ENCODE measurements at places on chromosomes 5 and 9.

DNA sequence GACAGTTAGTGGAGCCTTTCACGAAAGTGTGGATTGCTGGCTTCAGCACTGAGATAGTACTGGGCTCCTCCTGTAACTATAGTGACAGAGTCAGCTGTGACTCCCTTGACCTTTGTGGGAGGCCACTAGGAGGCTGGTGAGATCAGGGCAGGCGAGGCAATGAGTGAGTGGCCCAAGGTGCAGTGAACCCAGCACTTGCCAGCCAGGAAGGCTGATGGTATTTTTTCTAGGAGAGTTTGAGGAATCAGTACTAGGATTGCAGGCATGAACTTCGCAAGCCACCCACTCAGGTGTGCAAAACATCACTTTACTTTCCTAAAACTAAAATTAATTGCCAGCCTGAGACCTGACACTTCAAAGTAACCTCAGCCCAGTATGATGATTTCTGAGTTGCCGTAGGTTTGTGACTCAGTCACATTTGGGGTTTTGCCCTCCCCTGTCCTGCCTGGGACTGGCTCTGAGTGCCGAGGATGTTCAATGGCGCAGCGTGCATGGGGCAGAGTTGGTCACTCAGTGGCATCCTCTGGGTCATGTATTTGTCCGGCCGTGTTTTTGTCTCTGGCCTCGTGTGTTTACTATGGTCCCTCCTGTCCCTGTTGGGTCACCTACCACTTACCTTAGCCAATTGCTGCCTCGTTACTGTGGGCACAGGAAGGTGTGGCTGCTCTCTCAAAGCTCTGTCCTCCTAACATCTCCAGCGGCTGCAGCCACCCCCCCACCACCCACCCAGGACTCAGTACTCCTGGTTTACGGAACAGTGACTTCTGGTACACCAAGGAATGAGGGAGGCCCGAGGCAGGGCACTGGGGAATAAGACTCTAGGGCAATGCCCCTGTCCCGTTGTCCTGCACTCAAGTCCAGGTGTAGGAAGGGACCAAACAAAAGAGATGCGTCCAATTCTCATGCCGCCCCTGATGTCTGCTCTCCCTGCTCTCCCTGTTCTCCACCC lies 67.2 kb downstream of the IL31RA start:
- DNase-seq = no peak

GRCh38 chr5:665541-665955 lies 27.6 kb downstream of the TPPP start:
- no peak for DNase-seq

- DNase-seq = no peak
Measured at GRCh38 chr9:14318934-14319580, 5.1 kb upstream of the NFIB start.

GRCh38 chr5:144120661-144121180 lies 49.7 kb downstream of the YIPF5 start:
- no peak for DNase-seq

DNA sequence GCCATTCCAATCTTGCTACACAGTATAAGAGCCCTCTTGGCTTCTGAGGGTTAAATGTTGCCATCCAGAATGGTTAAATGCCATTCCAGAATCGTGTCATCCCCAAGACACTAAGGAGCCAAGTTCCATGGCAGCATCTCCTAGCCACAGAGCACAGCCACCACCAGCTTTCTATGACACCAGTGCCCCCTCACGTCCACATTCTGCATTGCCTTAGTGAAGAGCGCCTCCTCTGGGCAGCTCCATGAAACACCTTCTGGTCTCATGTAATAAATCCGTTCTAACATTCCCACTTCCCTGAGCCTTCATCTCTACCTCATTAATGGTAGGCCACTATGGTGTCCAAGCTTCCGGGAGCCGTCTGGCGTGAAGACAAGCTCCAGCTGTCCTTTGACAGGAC lies 12.4 kb downstream of the CBY3 start:
- no peak for DNase-seq

- DNase-seq = no peak
Measured at GRCh38 chr9:91253488-91253887, 108.2 kb downstream of the AUH start.

DNA sequence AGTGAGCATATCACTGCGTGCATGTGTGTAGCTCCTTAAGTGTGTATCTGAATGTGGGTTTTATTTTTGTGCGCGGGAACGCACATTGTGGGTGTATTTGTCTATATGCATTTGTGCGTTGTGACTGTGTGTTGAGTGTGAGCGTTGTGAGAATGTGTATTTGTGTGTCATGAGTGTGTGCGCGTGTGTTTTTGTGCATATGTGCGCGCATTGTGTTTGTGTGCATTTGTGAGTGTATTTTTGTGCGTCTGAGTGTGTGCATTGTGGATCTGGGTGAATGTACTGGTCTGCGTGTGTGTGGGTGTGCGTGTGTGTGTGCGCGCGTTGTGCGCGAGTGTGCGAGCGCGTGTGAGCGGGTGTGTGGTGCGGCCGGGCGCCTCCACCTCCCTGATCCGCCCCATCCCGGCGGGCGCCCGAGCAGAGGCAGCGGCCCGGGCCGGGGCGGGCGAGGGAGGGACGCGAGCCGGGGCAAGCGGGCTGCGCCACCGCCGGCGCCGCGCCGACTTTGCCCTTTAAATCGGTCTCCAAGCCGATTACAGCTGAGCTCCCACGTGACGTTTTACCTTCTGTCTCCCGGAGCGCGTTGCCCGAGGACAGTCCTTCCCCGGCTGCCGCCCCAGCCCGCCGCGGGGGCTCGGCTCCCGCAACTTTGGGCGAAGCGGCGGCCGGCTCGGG lies at the start of gene RASGRF2:
Gene RASGRF2, plus strand, starts transcription at position 596 of the 675 bp plus-strand sequence. CDS start 376 bp downstream, outside the sequence.
- DNase-seq = no peak

DNA sequence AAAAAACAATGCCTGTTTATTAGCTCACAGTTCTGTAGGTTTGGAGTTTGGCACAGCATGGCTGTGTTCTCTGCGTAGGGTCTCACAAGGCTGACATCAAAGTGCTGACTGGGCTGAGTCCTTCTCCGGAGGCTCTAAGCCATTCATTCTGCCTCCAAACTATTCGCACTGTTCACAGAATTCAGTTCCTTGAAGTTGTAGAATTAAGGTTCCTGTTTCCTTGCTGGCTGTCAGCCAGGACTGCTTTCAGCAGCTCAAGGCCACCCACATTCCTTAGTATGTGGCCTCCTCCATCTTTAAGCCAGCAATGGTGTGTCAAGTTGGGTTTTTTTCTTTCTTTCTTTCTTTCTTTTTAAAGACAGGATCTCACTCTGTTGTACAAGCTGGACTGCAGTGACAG lies 161.9 kb downstream of the CDH6 start:
- no peak for DNase-seq

GRCh38 chr5:142082182-142082781 lies 26.3 kb upstream of the NDFIP1 start:
- DNase-seq = no peak

DNA sequence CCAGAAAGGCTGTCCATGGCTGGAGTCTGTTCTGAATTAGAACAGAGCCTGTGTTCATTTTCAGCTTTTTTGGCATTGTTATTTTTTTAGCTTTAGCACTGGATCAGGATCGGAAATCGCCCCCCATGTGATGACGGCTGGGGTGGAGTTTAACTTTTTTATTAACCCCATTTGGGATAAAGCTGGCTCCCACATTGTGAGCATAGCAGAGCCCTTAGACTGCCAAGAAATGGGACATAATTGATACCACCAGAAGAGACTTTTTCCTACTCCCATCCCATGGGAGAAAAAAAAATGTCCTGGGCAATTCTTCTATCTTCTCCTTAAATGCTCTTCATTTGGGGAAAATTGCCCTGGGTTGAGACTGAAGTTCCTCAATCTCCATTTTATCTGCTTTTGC lies 52.4 kb downstream of the SLIT3 start:
- no peak for DNase-seq

- no peak for DNase-seq
Measured at GRCh38 chr5:17966640-17967402, 332.6 kb downstream of the TAF11L14 start.

DNA sequence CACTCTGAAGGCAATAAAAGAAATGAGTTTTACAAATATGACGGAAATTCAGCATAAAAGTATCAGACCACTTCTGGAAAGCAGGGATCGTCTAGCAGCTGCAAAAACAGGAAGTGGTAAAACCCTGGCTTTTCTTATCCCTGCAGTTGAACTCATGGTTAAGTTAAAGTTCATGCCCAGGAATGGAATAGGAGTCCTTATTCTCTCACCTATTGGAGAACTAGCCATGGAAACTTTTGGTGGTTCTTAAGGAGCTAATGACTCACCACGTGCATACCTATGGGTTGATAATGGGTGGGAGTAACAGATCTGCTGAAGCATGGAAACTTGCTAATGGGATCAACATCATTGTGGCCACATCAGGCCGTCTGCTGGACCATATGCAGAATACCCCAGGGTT lies 93.5 kb upstream of the RGMB start:
- DNase-seq = no peak

- DNase-seq = no peak
Measured at GRCh38 chr9:36258996-36259533, 817 bp upstream of the GNE start.

GRCh38 chr9:29060041-29060440 lies 1486.8 kb upstream of the C9orf72 start:
- DNase-seq = no peak

DNA sequence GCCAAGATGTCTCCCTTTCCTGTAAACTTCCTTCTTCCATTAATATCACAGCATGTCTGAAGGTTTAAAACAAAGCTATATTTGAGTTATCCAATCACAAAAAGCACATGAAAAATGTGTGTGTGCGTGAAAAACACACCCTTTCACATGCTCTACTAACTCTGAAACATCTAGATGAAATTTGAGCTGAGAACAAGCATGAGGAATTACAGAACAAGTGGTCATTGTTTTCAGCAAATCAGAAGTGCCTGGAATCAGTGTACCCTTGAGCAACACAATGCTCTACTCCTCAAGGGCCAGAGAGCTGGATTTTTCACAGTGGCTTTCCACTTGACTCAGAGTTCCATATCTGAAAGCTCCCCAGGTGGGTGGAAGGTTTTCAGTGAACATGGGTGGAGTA lies 255.9 kb downstream of the PSAT1 start:
- DNase-seq = no peak

GRCh38 chr5:170484459-170484831 lies 19.4 kb upstream of the KCNIP1 start:
- DNase-seq = no peak

- no peak for DNase-seq
Measured at GRCh38 chr5:39569857-39570256, 145.1 kb upstream of the DAB2 start.

DNA sequence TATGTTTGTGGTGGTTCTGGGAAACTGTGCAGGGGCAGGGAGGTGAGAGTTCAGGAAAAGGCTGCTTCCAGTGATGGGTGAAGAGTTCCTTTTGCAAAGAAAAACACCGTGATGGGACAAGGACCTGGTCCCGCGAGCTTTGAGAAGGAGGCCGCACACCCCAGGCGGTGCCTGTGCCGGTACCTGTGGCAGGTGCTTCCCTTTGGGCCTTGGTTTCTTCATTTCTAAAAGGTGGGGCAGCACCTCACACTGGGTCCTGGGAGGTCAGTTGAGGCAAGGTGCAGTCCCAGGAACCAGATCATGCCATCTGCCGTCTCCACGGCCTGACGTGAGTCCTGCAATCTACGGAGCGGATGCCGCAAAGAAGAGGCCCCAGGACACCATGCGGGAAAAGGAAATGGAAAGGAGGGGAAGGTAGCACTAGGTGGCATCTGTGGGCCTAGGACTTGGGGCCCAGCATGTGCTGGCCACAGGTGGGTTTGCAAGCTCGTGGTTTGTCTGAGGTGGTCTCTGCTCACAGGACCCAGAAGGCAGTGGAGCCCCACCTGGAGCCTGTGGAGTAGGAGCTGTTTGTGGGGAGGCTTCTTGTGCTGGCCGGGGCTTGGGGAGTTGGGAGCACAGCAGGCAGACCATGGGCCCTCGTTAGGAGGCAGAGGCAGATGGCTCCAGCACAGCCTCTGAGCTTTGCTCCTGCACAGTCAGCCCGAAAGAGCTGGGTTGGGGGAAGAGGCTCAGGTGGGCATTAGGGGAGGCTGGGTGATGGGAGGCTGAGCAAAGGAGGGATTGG lies 131.6 kb downstream of the CACNA1B start:
- DNase-seq = no peak

DNA sequence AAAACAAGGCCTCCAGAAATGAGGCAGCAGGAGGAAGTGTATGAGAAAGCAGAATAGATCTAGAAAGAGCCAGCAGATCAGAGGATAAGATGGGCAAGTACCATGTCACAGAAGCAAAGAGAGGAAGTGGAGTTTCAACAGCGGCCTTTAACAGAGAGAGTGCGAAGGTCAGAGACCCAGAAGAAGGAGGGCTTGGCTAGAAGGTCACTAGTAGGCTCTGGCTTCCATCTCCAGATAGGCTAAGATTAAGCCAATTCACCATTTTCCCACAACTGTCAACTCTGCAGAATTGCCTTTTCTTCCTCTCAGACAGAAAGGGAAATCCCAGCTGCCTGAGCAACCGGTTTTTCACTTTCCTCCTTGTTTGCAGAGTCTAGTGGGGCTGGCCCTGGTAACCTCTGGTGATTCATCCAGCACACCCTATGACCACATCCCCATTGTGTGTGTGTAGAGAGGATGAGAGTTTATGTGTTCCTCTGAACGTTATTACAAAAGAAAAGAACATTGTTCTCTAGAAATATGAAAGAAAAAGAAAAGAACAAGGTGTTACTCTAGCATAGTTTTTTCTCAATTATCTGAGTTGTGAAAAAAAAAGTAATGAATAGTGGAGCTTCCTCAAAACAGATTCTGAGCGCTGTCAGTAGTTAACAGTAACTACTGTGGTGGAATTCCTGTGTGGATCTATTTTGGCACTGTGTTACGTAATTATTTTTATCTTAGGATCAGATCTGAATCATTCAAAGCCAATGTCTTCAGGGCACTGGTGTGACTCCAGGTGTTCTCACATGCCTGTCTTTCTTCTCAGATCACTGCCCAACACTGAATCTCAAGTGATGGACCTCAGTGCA lies 220.4 kb downstream of the ARRDC3 start:
- DNase-seq = no peak

DNA sequence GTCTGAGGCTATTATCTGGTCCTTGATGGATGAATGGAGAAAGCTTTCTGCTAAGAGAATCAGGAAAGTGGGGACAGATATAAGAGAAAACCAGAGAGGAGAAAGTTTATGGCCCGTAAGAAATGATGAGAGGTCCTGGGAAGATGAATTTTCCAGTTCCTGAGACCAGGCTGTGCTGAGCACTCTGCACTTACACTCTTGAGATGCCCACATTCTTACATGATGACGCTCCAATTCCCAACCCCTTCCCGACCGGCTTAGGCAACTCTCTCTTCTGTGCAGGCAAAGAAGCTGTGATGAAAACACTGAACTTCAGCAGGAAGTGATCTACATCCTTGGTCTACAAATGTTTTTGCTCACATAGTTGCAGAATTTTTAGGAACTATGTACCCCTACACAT lies 417.0 kb downstream of the ARHGEF28 start:
- DNase-seq = no peak

DNA sequence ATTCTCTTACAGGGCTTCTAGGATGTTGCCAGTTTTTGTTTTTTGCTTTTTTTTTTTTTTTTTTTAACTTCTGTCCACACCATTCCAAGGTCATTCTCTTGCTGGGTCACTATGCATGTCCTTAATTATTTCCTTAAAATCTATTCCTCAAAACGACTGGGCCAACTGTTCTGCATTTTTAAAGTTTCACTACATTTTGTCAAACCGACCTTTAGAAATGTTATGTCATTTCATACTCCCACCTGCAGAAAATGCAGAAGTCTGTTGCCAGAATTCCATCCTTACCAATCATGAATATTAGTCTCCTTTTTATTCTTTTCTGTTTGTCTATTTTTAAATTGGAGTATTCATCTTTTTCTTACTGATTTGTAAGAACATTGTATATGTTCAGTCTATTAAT lies 295.5 kb downstream of the ZSWIM6 start:
- no peak for DNase-seq
